Lung (tissue), 17 donors: ENCODE measurements at places on chromosomes 2 and 18.

DNA sequence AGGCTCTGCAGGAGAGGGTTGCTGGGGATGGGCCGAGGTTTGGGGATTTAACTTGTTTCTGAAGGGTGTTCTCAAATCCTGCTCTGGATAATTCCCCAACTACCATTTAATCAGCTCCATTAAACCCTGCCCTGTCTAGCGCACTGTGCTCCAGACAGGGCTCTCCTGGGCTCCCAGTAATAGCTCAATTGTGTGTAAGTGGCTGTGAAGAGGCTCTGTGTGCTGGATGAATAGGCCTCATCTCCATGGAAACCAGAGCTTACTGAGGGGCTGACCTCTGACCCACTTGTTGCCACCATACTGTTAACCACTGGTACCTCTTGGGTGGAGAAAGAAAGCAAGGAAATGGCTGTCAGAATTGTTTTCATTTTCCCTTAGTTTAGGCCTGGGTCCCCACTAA, 92.9 kb downstream of the TGOLN2 start:
- DNase-seq: peak; percentile 55

- DNase-seq: no peak
Observed at GRCh38 chr18:73861771-73862170, 285.9 kb downstream of the FBXO15 start.

DNA sequence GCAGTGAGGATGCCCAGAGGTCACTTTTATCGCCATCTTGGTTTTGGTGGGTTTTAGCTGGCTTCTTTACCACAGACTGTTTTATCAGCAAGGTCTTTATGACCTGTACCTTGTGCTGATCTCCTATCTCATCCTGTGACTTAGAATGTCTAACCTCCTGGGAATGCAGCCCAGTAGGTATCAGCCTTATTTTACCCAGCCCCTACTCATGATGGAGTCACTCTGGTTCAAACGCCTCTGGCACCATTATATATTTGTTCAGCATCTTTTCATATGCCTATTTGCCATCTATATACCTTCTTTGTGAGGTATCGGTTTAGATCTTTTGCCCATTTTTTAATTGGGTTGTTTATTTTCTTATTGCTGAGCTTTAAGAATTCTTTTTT, 7.2 kb upstream of the CCNT2 start:
- no peak for DNase-seq

GRCh38 chr18:77940566-77940965, 690.9 kb downstream of the GALR1 start:
- DNase-seq: no peak

GRCh38 chr2:72276356-72276755, 128.7 kb upstream of the CYP26B1 start:
- no peak for DNase-seq

- no peak for DNase-seq
Observed at GRCh38 chr18:11159844-11160243, 10.5 kb upstream of the PIEZO2 start.

DNA sequence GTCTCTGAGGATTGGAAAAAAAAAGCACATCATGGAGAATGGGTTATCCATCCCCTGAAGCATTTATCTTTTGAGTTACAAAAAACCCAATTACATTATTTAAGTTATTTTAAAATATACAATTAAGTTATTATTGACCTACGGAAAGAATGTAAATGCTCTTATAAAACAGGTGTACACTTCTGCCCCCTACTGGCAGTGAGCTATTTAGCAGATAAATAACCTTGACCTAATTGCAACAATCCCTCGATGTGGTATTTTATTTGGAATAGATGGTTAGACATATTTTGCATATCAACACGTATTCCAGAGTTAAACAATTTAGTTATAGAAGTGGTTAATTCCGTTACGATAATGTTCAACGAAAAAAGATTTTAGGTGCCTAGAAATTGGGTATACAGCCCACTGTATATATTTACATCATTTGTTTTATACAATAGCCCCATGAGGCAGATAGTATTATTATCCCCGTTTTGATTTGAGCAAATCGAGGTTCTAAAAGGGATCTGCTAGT, 9.1 kb upstream of the DAW1 start:
- DNase-seq: peak; percentile 31
